Stomach (tissue), 19 donors: ENCODE measurements at places on chromosomes 11 and 22.

- no peak for DNase-seq
Observed at GRCh38 chr11:79078456-79078855, 362.4 kb downstream of the TENM4 start.

DNA sequence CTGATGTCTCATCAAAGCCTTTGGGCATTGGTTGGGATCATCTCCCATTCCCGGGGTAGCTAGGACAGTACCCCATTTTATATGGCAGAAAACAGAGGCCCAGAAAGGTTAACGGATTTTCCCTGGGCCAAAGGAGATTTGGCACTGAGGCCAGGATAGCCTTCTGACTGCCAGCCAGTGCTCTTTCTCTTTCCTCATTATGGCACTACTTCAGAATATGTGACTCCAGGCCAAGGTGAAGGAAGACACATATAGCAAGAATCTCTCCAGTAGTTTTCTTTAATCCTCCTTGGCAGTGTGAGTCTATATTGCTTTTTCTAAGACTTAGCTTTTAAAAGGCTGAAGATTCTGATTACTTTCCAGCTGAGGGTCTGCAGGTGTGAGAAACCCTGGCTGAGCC, 94.8 kb upstream of the AMOTL1 start:
- DNase-seq: no peak

DNA sequence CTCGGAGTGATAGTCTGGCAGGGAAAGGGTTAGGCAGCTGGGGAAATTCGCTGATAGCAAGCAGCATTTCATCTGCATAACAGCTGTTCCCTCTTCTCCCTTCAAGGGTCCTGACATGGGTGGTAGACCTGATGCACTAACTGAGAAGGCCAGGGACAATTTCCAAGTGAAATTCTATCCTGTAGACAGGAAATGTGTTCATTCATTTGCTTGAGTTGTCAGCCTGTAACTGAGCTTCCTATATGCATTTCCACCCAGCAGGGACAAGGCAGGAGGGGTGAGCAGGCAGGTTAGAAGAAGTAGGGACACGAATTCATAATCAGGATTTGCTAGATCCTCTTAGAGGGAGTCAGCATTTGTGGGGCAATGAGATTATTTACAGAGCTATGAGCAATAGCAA, 154.3 kb upstream of the NCAM1 start:
- DNase-seq: peak; percentile 35

DNA sequence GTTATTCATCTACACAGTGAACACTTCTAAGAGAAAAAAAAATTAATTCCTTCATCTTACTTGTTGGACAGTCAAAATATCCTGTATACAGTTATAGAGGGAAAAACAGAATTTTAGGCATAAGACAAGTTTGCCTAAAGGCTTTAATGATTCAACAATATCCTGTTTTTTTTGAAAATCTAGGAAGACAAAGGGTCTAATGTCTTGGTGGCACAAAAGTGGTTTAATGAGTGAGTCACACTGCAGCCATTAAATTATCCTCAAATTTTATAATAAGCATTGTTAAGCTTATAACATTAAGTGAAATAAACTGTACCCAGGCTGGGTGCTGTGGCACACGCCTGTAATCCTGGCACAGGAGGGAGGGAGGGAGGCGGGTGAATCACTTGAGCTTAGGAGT, 72.9 kb downstream of the GAB2 start:
- DNase-seq: no peak

GRCh38 chr11:126588630-126589491, 233.4 kb downstream of the ST3GAL4 start:
- no peak for DNase-seq

GRCh38 chr11:14422052-14422813, 63.2 kb upstream of the RRAS2 start:
- DNase-seq: peak; percentile 57

GRCh38 chr11:40877981-40878380, 581.5 kb downstream of the LRRC4C start:
- no peak for DNase-seq

DNA sequence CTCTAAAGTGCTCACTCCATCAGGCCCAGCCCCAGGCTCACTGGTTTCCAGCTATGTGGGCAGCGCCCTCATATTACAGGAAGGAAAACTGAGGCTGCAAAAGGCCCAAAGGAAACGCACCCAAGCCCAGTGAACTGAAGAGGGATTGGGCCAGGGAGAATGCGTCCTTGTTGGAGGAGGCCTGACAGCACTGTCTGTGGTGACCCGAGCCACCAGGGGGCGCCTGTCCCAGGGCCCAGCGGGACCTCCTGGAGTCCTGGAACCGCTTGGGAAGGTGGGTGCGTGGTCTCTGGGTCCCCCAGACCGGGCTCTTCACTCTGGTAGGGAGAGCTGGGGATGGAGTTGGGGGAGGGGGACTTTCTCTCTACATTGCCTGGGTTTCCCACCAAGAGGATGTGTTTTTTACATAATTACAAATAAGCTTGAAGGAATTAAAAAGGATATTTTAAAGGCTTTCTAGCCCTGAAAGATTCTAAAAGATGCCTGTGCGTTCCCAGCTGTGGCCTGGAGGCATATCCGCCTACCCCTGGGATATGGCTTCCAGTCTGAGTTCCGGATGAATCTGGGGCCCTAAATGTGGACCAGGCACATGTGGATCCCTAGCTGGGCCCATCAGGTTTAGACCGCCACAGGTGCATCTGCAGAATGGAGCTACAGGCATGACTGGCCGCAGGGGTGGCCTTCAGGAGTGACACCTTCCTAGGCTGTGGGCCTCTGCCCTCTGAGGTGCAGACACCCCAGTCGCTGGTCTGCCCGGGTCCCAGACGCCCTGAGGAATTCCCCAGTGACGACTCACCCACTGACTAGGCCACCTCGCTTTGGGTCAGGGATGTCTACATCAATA, 4.2 kb downstream of the SPI1 start:
- peak; percentile 90 for DNase-seq

DNA sequence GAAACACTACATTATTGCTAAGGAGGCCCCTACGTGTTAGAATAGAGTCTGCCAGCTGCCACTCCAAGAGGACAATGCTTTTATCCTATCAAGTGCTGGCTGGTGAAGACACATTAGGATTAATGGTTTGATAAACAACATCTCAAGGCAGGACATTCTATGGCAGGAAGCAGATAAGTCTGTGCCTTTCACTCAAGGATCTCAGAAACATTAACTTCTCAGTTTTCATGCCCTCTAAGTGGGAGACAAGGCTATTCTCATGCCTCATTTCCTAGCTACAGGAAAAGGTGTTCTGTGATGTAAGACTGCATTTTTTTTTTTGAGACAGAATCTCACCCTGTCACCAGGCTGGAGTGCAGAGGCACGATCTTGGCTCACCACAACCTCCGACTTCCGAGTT, 23.5 kb upstream of the TIMP3 start:
- no peak for DNase-seq

DNA sequence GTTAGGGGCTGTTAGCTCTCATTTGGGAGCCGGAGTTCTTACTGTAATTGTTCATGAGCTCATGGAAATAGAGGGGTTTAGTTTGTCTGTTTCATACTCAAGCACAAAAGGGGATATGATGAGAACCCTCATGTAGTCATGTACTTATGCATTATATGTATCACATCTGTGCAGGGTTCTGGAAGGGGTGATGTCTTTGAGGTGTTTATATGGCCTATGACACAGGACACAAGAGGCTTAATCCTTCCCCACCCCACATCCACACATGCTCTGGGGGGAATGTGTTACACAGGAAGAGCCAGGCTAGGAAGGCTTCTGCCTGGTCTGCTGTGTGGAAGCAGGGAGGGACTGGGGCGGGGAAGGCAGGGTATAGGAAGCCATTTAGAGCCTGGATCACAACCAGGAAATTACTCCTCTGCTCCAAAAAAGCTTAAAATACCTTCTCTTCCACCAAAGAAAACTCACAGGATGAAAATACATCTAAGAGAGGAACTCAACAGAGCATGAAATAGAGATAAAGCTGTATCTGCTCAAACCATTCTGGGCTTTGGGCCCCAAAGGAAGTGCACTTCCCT, 316.1 kb downstream of the TMEM135 start:
- no peak for DNase-seq

GRCh38 chr22:45972889-45973253, 4.1 kb downstream of the WNT7B start:
- no peak for DNase-seq

DNA sequence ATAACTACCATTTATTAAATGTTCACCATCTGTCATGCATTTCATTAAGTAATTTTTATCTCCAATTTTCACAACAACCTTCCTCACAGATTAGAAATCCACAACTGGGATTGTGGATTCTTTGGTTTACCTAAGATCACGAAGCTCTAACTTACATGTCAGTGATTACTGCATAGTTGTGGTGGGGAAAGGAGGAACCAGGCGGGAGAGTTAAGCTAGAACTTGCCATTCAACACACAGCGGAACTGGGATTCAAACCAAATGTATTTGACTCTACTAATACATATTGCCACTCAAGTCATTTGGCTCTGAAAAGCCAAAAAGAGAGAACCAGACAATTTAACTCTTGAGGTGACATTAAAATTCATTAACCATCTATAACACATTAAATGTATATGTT, 10.4 kb upstream of the LAYN start:
- no peak for DNase-seq

- no peak for DNase-seq
Observed at GRCh38 chr11:65043881-65044501, 3.0 kb downstream of the SAC3D1 start.

DNA sequence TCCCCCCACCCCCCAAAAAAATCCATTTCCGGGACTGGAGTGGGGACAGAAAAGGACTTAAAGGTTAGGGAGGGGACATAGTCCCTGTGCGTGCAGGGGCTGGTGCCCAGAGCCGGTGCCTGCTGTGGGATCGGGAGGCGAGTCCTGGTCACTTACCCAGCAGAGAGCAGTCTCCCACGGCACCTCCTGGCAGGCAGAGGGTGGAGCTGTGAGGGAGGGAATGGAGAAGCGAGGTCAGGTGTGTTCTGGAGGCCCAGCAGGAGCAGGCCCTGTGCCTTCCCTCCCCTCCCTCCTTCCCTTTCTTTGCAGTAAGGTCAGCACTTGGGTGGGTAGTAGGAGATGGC, 28.4 kb downstream of the SHANK3 start:
- DNase-seq: no peak

DNA sequence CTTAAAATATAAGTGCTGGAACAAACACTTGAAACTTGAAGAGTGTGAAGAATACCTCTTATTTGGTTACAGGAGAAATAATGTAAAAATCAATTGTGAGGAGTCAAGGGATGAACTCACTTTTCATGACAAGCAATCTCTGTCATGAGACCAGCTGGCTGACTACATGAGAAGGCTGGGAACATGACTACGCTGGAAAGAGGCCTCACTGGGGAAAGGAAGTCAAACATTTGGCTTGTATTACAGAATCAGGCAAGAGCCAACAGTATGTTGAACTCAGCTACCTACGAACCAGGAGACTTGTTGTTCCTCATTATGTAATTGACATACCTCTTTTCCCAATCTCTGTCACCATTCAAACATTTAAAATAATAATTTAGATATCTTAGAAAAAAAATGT, 14.4 kb downstream of the DCDC1 start:
- DNase-seq: no peak

DNA sequence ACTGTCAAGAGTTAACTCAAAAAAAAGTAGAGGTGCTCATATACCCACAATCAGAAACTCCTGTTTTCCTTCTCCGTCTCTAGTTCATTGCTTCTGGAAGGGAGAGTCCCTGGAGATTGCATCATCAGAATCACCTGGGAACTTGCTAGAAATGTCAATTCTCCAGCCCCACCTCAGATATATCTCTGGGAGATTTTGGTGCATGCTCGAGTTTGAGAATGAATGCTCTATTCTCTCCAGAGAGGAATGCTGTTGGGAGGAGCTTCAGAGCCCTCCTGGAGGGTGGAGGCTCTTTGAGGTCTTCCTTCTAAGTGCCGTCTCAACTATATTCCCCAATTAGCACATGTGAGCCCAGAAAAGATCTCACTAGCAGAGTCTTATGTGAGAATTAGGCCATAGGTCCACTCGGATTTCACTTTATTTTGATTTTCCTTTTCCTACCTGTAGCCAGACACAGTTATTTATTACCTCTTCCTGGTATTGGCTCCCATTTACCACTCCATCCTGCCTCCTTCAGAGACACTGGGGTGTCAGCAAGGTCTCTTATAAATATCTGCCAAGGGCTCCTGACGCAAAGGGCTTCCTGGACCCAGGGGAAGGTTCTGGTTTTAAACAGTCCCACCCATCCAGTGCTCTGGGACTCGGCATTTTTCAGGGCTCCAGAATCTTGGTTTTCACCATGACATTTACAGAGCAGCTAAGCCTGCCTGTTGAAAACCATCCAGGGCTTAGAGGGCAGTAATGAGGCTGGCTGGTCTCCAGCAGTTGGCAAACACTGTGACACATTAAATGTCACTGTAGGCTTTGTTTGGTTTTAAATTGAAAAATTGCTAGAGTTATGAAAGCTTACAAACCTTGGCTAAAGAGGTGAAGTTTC, 136.2 kb downstream of the CD44 start:
- DNase-seq: peak; percentile 91

- DNase-seq: no peak
Observed at GRCh38 chr11:112856591-112856990, 104.6 kb upstream of the NCAM1 start.

- no peak for DNase-seq
Observed at GRCh38 chr11:78262691-78263090, 74.0 kb downstream of the USP35 start.

DNA sequence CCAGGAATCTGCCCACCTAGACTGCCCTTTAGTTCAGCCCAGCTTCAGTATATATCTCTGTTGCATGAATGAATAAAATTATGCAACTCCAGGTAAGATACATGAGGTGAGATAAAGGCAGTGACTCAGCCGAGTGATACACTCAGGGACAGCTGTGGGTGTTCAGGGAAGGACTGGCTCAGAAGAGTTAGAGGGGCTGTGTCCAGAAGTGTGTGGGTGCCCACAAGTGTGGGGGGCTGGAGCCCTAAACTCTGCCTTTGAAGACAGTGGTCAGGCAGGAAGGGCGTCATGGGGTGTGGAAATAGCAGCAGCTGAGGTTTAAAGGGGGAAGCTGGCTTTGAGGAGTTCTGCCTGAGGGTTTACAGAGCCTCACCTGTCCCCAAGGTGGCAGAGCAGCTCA, 8.3 kb downstream of the FTH1 start:
- DNase-seq: no peak

GRCh38 chr22:50456466-50457234, 18.2 kb downstream of the SBF1 start:
- DNase-seq: no peak

DNA sequence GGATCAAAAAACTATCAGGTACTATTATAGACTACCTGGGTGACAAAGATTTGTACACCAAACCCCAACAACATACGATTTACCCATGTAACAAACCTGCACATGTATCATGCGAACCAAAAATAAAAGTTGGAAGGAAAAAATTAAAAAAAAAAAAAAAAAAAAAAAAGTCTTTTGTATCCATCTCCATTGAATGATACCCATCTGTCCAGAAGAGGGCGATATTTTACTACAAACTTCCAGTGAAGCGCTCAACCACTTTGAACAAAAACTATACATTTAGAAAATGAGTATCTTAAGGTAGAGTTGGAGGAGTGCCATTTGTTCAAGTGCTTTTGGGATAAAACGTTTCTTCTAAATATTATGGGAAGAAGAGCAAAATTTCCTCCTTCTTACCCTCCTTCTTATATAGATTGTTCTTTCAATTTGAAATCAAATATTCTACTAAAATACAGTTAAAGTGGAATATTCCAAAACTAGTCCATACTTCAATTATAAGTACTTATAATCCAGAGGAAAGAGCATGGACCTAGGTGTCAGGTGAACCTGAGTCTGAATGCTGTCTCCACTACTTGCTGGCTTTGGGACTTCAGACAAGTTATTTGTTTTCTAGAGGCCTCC, 23.3 kb downstream of the ARL14EP start:
- DNase-seq: peak; percentile 87
